ENCODE measurements at places on chromosomes 5 and 9.

- no peak for DNase-seq
Observed at GRCh38 chr5:36055984-36056383, 10.7 kb downstream of the UGT3A2 start.

DNA sequence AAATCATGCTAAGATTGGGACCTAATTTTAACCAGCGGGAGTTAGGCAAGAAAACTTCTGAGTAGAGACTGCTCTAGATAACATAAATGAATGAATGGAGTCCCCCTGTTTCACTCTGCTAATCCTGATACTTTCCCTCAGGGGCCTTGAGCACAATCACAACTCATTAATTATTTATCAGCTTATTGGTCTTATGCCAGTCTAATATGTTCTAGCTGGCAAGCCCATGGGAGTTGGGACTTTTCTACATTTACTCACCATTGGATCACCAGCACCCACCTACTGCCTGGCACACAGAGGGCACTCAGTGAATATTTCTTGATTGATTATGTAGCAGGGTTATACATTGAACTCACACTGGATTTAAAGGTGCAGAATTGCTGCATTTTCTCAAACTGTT, 13.5 kb upstream of the TMED7 start:
- DNase-seq: no peak

DNA sequence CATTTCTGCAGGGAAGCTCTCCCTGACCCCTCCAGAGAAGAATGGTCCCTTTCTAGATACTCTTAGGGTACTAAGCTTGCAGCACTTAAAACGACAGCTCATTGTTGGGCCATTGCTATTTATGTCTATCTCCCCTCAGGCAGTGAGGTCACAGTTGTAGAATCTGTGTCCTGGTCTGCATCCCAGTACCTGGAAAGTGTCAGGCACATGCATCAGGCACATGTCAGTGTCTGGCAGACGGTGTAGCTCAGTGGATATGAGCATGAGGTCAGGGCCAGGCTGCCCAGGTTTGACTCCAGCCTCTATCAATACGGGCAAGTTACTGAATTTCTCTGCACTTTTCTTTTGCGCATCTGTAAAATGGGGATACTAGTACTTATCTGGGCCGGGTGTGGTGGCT, 22.2 kb upstream of the EEIG1 start:
- DNase-seq: no peak

GRCh38 chr5:34498572-34498971, 157.6 kb upstream of the RAI14 start:
- no peak for DNase-seq

DNA sequence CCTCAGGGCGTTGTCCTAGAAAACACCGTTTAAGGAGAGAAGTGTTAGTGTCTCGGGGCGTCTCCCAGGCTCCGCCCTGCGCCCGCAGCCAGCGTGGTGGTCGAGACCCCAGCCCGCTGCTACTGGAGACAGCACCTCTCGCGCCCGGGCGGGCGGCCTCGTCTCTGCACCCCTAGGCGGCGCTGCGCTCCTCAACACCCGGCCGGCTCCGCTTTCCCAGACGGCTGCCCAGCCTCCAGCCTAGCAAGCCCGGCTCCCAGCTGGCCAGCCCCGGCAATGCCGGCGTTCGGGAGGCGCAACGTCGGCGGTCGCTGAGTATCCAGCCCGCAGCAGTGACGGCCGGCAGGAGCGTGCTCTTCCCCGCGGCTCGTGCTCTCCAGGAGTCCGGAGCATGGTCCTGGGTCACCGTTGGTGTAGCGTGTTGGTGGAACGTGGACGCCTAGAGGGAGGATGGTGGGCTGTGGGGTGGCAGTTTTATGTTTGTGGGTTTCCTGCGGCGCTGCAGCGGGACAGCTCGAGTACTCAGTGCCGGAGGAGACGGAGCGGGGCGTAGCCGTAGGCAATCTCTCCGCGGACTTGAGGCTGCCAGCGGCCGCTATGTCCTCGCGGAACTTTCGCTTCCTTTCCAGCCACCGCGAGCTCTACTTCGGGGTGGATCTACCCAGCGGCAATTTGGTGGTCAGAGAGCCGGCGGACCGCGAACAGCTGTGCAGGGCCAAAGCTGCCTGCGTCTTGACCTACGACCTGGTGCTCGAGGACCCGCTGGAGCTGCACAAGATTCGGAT, 536 bp downstream of the PCDHAC1 start:
- peak; percentile 79 for DNase-seq

- no peak for DNase-seq
Observed at GRCh38 chr9:4180907-4181605, 118.8 kb downstream of the GLIS3 start.

GRCh38 chr9:23769307-23769935, 56.6 kb downstream of the ELAVL2 start:
- DNase-seq: peak; percentile 81

- no peak for DNase-seq
Observed at GRCh38 chr9:31290731-31291130, 1093.7 kb upstream of the ACO1 start.

Measured in breast epithelium (tissue), 4 donors.